ENCODE measurements at places on chromosomes 2 and 18. TPM values are rescaled to one million over a fixed set of nuclear protein-coding genes. Genes with fewer than 3 reads are reported as not detected.

- no peak overlapping the region for H3K27ac ChIP-seq
- no peak overlapping the region for H3K4me3 ChIP-seq
- no peak for DNase-seq
- no peaks in the 10 kb centered on the region for H3K27me3 ChIP-seq
- no peaks in the 10 kb centered on the region for H3K36me3 ChIP-seq
- H3K4me1 ChIP-seq: no peaks in the 10 kb centered on the region
Measured at GRCh38 chr2:27863146-27863545, 27.0 kb downstream of the RBKS start.

GRCh38 chr18:37182340-37183135 is 353.6 kb downstream of the KIAA1328 start:
- H3K4me1 ChIP-seq: no peaks in the 10 kb centered on the region
- no peak overlapping the region for H3K27ac ChIP-seq
- no peak for DNase-seq
- H3K36me3 ChIP-seq: no peaks in the 10 kb centered on the region
- H3K4me3 ChIP-seq: no peak overlapping the region

Gene COL4A4
- not detected for total RNA-seq

GRCh38 chr2:156649596-156649995 is 213.4 kb downstream of the GPD2 start:
- no peak for DNase-seq
- no peak overlapping the region for H3K27ac ChIP-seq
- no peak overlapping the region for H3K4me3 ChIP-seq
- H3K36me3 ChIP-seq: no peaks in the 10 kb centered on the region
- H3K27me3 ChIP-seq: no peaks in the 10 kb centered on the region
- H3K4me1 ChIP-seq: no peaks in the 10 kb centered on the region

Gene SLC9A4
- total RNA-seq: not detected

DNA sequence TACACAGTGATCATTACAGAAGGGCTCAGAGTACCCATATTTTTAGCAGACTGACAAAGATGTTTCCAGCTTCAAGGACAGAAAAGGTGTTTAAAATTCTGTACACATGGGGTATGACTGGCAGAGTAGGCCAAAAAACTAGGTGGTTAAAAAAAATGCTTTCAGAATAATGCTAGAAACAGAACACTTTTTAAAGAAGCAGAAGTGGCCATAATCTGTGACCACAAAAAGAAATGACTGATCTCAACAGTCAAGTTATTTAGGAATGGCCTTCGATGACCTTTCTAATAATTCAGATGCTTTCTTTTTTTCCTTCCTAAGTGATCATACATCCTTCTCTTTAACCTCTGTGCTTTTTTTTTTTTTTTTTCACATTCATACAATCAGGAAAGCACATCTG is 4.1 kb upstream of the AQP4 start:
- H3K36me3 ChIP-seq: no peaks in the 10 kb centered on the region
- no peaks in the 10 kb centered on the region for H3K4me1 ChIP-seq
- no peaks in the 10 kb centered on the region for H3K27me3 ChIP-seq
- H3K27ac ChIP-seq: no peak overlapping the region
- no peak for DNase-seq

- H3K27ac ChIP-seq: no peak overlapping the region
- no peak for DNase-seq
- no peaks in the 10 kb centered on the region for H3K36me3 ChIP-seq
- no peak overlapping the region for H3K4me3 ChIP-seq
Measured at GRCh38 chr2:164565359-164565758, 55.9 kb downstream of the GRB14 start.

Gene REG3G
- not detected for total RNA-seq

Gene FAM136A
- 102 TPM for total RNA-seq

Gene UGT1A5
- not detected for total RNA-seq

- H3K27ac ChIP-seq: no peak overlapping the region
- H3K4me3 ChIP-seq: no peak overlapping the region
- H3K36me3 ChIP-seq: no peaks in the 10 kb centered on the region
Measured at GRCh38 chr2:148978026-148978685, 60.3 kb upstream of the LYPD6B start.

DNA sequence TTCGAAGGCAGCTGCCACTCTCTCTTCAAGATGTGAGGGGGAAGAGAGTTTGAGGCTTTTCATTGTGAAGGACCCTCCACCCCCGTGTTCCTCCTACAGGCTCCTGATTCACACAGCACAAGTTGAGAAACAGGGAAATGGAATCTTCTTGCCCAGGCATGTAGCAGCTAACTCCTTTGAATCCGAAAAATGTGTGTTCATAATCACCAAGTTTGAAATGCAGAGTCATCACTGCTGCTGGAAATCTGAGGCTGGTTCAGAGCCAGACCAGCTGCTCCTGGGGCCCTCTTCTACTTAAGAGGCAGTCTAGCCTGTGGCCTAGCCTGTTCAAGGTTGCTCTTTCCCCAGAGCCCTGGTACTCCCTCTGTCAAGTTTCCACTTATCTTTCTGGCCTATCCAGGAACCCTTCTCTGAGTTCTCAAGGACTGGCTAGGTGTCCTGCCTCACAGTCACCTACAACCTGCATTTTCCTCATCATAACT is 166.4 kb downstream of the TMEM247 start:
- H3K36me3 ChIP-seq: no peaks in the 10 kb centered on the region
- DNase-seq: no peak
- no peak overlapping the region for H3K4me3 ChIP-seq
- H3K4me1 ChIP-seq: no peaks in the 10 kb centered on the region
- H3K27me3 ChIP-seq: no peaks in the 10 kb centered on the region

- no peak for DNase-seq
- no peaks in the 10 kb centered on the region for H3K36me3 ChIP-seq
- no peaks in the 10 kb centered on the region for H3K27me3 ChIP-seq
Measured at GRCh38 chr18:2898186-2898640, 51.4 kb downstream of the EMILIN2 start.

- H3K4me3 ChIP-seq: no peak overlapping the region
- no peaks in the 10 kb centered on the region for H3K4me1 ChIP-seq
Measured at GRCh38 chr2:179441551-179441950, 176.9 kb upstream of the SESTD1 start.

- H3K4me1 ChIP-seq: no peaks in the 10 kb centered on the region
- no peak overlapping the region for H3K4me3 ChIP-seq
- no peak for DNase-seq
- H3K27ac ChIP-seq: no peak overlapping the region
- H3K27me3 ChIP-seq: no peaks in the 10 kb centered on the region
Measured at GRCh38 chr18:48754993-48755473, 195.7 kb downstream of the SMAD7 start.

DNA sequence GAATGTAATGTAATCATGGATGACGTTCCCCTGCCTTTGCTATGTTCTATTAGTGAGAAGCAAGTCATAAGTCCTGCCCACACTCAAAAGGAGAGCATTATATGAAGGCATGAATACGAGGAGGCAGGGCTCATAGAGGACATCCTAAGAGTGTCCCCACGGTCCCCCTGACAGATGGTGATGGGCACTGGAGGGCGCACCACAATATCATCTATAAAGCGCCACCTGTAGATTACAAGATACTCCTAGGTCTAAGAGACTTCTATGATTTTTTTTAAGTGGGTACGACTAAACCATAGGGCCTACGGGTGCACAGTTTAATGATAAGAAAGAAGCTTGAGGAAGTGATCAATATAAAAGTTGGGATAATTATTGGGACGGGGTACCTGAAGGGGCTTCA is 131.0 kb downstream of the PAX3 start:
- no peaks in the 10 kb centered on the region for H3K27me3 ChIP-seq
- H3K4me1 ChIP-seq: no peaks in the 10 kb centered on the region
- no peak overlapping the region for H3K4me3 ChIP-seq
- H3K36me3 ChIP-seq: no peaks in the 10 kb centered on the region
- DNase-seq: no peak

Gene CNTNAP5
- not detected for total RNA-seq

DNA sequence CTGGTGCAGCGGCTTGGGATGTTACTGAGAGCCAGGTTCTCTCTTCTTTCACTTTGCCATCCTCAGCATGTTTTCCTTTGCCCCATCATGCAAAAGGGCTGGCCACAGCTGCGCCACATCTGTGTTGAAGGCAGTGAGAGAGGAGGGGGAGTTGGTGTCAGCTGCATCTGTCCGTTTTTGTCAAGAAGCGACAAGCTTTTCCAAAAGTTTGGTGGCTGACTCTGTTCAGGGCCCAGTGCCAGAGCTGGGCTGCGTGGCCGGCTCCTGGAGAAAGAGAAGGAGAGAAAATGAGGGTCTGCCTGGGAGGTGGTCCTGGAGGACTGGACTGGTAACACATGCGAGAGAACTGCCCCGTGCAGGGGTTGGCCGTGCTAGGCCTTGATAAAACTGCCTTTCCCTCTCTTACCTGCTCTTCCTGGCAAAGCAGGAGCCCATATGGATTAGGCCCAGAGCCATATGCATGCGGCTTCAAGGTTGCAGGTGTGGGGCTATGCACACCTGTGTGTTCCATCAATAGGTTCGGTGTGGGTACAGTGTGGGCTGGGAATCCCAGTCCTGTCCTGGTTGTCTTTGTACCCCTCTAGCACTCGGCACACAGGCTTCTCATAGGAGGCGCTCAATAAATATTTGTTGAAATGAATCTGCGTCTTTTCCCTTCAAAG is 9.0 kb downstream of the RNF144A start:
- DNase-seq: no peak
- H3K36me3 ChIP-seq: no peaks in the 10 kb centered on the region
- H3K4me3 ChIP-seq: no peak overlapping the region

- no peaks in the 10 kb centered on the region for H3K27me3 ChIP-seq
- H3K36me3 ChIP-seq: no peaks in the 10 kb centered on the region
Measured at GRCh38 chr2:1685957-1686783, 58.1 kb downstream of the PXDN start.

Gene GPR35
- 9.0 TPM for total RNA-seq

GRCh38 chr2:97993926-97994325 is 1.8 kb downstream of the TMEM131 start:
- no peak overlapping the region for H3K27ac ChIP-seq
- peaks cover 26% of the 10 kb centered on the region for H3K4me1 ChIP-seq
- no peak for DNase-seq
- H3K4me3 ChIP-seq: peak overlapping the region; percentile 65
- no peaks in the 10 kb centered on the region for H3K36me3 ChIP-seq

DNA sequence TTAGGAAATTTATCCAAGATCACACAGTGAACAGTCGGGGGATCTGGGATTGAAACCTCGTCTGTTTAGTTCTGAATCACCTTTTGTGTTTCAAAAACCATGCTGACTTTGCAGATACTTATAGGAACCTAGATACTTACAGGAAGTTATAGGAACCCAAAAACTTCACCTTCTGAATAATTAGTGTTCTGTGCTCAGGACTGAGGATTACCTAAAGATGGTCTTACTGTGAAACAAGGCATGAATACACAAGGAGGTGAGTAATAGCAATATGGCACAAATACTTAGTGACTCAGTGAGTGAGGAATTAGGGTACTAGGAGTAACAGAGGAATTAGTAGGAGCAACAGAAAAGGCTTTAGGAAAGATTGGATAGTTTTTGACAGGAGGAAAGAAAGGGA is 145.5 kb downstream of the LRATD1 start:
- DNase-seq: no peak
- H3K4me1 ChIP-seq: no peaks in the 10 kb centered on the region
- H3K4me3 ChIP-seq: no peak overlapping the region
- no peak overlapping the region for H3K27ac ChIP-seq
- no peaks in the 10 kb centered on the region for H3K36me3 ChIP-seq

- H3K27ac ChIP-seq: no peak overlapping the region
- DNase-seq: no peak
- no peak overlapping the region for H3K4me3 ChIP-seq
- H3K36me3 ChIP-seq: peaks cover 3% of the 10 kb centered on the region
- peaks cover 9% of the 10 kb centered on the region for H3K4me1 ChIP-seq
- H3K27me3 ChIP-seq: no peaks in the 10 kb centered on the region
Measured at GRCh38 chr2:168713325-168713724, 89.1 kb upstream of the NOSTRIN start.

- H3K27ac ChIP-seq: no peak overlapping the region
- H3K36me3 ChIP-seq: no peaks in the 10 kb centered on the region
- no peak for DNase-seq
Measured at GRCh38 chr2:215105607-215106354, 32.6 kb downstream of the ABCA12 start.

Gene PSD4
- 192 TPM for total RNA-seq

DNA sequence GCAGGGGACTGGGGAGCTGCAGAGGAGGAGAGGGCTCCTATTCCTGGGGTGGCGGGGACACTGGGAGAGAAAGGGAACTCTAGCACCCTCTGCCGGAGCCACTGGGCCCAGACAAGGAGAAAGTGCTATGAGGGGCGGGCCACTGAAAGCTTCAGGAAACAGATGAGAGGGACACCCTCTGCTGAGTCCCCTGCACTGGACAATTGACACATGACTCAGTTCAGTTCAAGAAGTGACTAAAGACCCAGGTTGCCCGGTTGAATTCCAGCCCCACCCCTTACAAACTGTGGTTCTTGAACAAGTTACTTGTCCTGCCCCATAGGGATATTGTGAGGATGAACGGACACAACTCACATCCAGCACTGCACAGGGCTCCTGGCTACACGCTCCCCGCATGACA is 5.0 kb downstream of the RUFY4 start:
- H3K27me3 ChIP-seq: no peaks in the 10 kb centered on the region
- no peak for DNase-seq
- no peaks in the 10 kb centered on the region for H3K4me1 ChIP-seq
- no peak overlapping the region for H3K27ac ChIP-seq

Gene TEKT4
- total RNA-seq: not detected

DNA sequence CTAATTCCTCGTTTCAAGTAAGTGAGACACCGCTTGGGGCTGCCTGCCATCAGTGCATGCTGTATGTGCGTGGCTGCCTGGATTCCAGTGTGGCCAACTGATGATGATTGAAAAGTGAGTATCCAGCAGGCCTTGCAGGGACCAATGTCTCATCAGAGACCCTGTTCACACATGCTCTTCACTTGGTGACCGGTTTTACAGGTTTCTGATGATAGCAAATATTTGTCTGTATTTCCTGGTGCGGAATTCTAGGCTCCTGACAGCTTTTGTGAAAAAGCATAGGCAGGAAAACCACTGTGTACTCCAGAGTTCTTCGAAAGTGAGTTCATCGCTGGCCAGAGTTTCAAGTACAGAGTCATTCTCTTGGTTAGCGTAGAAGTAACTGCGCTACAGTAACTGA is 13.8 kb upstream of the YWHAQ start:
- H3K27ac ChIP-seq: no peak overlapping the region
- no peaks in the 10 kb centered on the region for H3K36me3 ChIP-seq
- no peaks in the 10 kb centered on the region for H3K4me1 ChIP-seq
- H3K4me3 ChIP-seq: no peak overlapping the region
- DNase-seq: no peak
